Mesothelial cell of epicardium (in vitro differentiated cells): ENCODE measurements at places on chromosomes 12 and 14. TPM values are rescaled to one million over a fixed set of nuclear protein-coding genes. Genes with fewer than 3 reads are reported as not detected.

GLIPR1L1 gene
- not detected in 3 replicates for total RNA-seq

GLTP gene
- 23.8 to 25.7 TPM (median 24.3 TPM) in 3 replicates for total RNA-seq

LRIG3 gene
- 16.2 to 22.3 TPM (median 20.3 TPM) in 3 replicates for total RNA-seq

SLC24A4 gene
- total RNA-seq: 0.04 TPM in 1 of 3 replicates, not detected in the others

CCDC88C gene
- total RNA-seq: 23.1 to 24.8 TPM (median 23.7 TPM) in 3 replicates

ZNF891 gene
- 5.6 to 6.2 TPM (median 5.8 TPM) in 3 replicates for total RNA-seq

RERG gene
- 28.6 to 34.0 TPM (median 33.3 TPM) in 3 replicates for total RNA-seq

SRGAP1 gene
- 9.6 to 9.7 TPM (median 9.7 TPM) in 3 replicates for total RNA-seq

C14orf132 gene
- 35.4 to 40.6 TPM (median 35.9 TPM) in 3 replicates for total RNA-seq

PPFIA2 gene
- total RNA-seq: 1.0 to 1.6 TPM (median 1.1 TPM) in 3 replicates

DNA sequence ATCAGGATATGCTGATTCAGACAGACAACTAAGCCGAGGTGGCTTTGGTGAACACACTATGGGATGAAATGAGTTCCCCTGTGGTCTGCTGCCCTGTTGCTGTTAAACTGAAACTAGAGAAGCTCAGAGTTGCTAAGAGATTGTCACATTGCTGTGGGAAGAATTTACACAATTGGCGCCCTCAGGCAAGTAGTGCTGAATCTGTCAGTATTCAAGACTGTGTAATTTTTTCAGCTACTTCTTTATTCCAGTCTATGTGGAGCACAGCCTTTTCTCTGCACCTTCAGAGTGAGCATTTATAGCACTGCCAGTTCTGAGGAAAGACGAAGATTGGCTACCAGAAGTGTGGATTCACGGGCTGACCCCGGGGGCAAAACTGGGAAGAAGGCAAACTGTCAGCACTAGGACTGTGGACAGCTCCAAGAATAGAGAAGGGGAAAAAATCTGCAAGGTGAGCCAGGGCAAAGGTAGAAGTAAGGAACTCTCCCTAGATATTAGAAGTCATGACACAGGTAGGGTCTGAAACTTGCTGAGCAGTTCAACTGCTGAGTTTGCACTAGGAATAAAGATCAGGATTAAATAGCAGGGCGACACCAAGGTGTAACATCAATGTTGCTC lies 218.8 kb upstream of the TMPO start:
- DNase-seq: no peak

GRCh38 chr12:51749206-51749985 lies 99.1 kb downstream of the FIGNL2 start:
- no peak for DNase-seq

DNA sequence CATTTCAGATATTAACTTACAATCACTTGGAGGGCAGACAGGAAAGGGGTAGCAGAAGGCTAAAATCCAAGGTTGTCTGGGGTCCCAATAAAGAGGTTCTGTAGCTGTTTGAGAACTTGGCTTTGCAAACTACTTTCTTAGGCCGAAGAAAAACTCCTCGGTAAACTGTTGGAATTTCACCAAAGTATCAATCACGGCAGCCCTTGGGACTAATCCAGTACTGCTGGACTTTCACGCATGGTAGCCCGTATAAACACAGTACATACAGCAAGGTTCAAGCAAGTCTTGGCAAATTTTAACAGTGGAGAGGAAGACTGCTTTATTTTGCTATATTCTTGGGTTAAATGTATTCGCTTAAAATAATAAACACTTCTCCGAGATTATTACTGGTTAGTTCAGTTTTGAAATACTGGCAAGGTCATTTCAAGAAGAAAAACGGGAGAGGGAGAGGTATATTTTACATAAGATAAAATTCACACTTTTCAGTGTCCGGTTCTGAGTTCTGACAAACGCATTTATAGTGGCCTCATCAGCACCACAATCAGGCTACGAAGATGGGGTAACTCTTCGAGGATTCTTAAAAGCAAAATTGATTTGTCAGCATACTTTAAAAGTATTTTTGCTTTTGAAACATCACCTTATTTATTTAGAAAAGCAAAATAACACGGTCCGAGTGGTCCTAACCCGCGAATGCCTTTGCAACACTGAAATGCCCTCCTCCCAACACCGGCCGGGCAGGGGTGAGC lies 1.3 kb downstream of the SETD3 start:
- DNase-seq: no peak

GRCh38 chr12:122079532-122080081 lies 1.1 kb downstream of the MLXIP start:
- DNase-seq: no peak

GRCh38 chr14:105039458-105040205 lies 18.7 kb upstream of the CDCA4 start:
- no peak for DNase-seq

- no peak for DNase-seq
Measured at GRCh38 chr12:3600951-3601350, 109.9 kb downstream of the PRMT8 start.

GRCh38 chr12:6652391-6652790 lies 5.2 kb upstream of the ACRBP start:
- no peak for DNase-seq

DNA sequence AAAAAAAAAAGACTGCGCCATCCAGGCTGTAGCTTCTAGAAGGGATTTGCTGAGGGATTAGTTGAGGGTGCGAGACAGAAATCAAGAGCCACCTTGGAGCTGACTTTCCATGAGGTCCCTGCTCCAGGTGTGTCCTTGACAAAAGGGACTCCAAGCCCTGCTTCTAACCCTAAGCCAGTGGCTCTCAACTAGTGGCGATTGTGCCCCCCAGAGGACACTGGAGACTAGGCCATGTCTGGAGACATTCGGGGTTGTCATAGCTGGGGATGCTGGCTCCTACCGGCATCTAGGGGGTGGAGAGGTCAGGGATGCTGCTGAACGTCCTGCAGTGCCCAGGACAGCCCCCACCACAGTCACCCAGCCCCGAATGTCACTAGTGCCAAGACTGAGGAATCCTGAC lies 40.6 kb downstream of the SPRING1 start:
- no peak for DNase-seq

- DNase-seq: no peak
Measured at GRCh38 chr12:12331244-12331771, 18.7 kb downstream of the MANSC1 start.

- no peak for DNase-seq
Measured at GRCh38 chr12:79420146-79420618, 270.6 kb downstream of the PAWR start.

DNA sequence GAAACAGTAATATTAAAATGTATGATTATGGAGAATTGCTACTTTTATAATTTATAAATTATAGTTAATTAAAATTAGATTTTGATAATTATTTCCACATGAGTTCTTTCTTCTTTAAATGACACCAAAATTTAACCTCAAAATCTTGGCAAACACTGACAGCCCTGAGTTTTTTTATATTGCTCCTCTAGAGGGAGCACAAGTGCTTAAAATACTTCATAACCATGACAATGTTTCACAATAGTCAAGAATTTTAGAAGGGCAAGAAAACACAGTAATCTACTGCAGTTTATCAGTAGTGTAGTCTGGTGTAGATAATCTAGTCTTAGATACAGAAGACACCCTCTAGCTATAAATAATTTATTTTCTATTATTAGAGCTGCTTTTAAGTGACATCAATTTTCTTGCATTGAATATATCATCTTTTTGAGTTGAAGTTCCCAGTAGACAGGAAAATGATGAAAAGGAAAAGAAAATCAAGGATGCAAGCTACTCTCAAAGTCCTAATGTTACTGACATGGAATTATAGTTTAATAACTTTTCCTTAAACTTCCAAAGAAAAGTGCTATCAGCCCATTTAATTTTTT lies 14.3 kb upstream of the PTGER2 start:
- no peak for DNase-seq

DNA sequence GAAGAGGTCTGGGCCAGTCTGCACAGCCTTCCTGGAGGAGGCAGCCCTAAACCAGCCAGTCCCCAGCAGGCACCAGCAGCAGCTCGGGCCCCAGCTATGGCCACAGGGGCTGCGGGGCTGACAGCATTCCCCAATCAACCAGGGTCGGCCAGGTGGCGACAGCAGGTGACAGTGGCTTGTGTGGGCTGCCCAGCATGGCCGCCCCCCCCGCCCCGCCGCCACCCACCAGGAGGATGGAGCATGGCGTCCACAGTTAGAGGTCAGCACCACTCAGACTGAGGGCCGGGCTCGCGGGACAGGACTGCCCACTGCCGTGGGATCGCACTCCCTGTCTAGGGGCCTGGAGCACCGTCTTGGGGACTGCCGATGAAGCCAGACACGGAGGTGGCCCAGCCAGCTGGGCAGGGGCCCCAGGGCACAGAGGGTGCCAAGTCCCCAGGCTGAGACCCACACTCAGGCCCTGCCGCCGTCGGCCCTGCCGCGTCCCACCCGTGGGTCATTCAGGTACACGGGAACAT lies 15.0 kb downstream of the AKT1 start:
- no peak for DNase-seq

DNA sequence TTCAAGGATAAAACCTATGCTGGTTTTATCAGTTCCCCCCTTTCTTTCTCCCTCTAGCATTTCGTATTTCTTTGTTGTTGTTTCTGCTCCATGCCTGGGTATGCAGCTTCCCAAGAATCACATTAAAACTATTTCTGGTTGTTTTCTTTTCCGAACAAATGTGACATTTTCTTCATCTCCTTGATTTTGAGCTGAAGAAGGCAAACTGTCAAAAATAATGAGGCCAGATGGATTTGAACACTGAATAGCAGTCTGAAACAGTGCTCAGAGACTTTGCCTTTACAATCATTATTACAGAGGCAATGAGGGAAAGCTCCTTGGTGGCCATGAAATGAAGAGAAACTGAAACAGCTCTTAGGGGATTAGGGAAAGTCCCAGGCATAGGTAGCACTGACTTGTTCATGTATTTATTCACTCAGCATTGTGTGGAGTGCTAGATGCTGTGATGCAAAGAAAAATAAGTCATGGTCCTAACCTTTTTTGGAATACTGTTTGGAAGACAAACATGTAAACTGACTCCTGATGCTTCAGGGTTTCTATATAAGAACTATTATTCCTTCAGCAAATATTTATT lies 319.5 kb downstream of the FUT8 start:
- DNase-seq: no peak

- no peak for DNase-seq
Measured at GRCh38 chr14:71942904-71943694, 10.9 kb downstream of the RGS6 start.

- no peak for DNase-seq
Measured at GRCh38 chr14:94393474-94393873, 5.1 kb upstream of the SERPINA1 start.

DNA sequence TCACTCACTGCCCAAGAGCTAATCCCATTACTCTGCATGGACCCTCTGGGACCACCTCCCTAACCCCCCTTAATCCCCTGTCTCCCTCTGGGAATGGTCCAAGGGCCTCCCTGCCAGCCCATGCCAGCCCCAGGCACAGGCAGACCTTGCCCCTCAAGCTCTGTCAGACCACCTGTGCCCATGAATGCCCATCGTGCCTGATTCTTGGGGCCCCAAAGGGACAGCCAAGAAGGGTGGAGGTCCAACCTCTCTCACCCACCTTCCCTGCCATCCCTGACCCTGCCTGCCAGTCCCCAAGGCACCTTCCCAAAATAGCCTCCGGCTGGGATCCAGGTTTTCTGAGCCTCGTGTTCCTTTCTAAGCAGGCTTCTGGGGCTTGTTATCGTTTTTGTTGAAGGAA lies 20.8 kb upstream of the VSX2 start:
- no peak for DNase-seq

DNA sequence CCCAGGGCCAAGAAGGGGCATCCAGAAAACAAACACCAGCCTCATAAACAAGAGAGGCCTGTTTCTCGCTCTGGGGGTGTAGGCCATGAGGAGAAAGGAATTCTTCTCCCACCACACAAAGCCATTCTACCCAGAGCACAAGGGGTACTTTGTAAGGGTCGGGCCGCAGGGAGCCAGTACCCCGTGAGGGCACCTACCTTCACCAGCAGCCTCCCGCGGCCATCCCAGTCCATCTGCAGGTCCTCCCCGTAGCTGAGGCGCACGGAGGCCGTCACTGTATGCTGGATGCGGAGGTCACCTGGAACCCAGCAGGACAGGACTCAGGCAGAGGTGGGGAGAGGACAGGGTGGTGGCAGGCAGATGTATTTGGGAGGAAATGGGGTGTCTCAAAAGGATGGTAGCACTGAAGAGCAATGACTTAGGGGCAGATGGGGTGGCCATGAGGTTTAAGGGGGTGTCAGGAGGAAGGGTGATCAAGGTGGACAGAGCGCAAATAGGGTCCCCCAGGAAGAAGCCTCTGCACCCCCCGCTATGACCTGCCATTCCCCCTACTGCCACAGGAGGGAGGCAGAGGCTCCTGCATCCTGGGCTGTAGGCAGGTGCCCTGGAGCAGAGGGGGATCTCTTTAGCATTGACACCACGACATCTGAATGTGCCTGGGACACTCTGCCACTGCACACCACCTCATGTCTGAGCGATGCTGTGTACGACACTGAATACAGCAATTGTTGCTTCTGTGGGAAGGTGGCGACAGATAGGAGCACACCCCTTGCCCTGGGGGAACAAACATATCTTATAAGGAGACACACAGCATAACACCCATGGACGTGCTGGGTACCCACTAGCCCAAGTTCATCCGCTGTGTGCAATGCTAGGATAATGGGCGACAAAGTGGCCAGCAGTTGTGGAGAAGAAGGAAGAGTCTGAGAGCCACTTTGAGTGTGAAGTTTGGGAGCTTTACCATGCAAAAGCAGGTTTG lies 61.4 kb downstream of the VWF start:
- no peak for DNase-seq

DNA sequence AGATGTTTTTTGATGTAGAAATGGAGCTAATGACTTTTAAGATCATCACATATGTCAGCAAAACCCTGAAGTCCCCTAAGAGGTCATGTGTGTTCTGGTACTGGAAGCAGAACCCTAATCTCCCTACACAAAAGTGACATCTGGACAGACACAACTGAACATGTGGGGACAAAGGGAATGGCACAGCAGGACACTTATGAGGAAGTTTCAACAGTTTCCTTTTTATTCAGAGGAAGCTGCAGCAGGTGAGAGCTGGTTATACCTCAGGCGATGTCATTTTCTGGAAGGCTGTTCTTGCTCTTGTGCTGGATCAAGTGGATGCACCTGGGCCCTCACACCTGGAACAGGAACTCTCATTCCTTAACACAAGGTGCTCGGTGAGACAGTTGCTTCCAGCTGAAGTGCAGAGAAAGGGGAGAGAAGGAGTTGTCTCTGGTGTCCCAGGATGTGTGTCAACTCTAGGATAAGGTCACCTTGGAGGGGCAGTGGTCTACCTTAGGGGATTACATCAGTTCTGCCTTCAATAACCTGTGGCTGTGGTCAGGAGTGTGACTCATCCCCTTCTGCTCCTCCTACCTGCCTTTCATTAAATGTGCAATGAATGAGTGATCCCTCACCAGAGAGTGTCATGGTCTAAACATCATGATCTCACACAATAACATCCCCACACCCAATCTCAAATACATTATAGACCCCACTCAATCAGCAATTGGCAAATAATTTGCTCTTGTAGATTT lies 463.4 kb downstream of the TMEM121 start:
- no peak for DNase-seq

GRCh38 chr12:65557438-65558181 lies 266.7 kb upstream of the HMGA2 start:
- no peak for DNase-seq

DNA sequence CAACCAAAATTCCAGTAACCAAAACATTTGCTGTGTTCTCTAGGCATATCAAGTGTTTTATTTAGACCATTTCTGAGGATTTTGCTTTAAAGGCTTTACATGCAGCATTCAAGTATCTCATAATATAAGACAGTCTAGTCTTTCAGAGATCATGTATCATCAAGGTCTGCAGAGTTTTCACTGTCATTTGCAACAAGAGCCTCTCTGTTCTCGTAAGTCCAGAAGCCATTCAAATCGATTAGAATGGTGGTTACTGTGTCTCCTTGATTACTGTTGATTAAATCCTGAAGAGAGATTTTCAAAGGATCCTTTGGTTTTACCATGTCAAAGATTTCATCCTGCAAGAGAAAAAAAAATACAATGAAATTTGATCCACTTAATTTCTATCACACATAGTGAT lies 36.3 kb downstream of the PPP2R3C start:
- no peak for DNase-seq
